ENCODE measurements at places on chromosomes 1 and 21. TPM values are rescaled to one million over a fixed set of nuclear protein-coding genes. Genes with fewer than 3 reads are reported as not detected.

The LYST gene
- 2.7 TPM for total RNA-seq

DNA sequence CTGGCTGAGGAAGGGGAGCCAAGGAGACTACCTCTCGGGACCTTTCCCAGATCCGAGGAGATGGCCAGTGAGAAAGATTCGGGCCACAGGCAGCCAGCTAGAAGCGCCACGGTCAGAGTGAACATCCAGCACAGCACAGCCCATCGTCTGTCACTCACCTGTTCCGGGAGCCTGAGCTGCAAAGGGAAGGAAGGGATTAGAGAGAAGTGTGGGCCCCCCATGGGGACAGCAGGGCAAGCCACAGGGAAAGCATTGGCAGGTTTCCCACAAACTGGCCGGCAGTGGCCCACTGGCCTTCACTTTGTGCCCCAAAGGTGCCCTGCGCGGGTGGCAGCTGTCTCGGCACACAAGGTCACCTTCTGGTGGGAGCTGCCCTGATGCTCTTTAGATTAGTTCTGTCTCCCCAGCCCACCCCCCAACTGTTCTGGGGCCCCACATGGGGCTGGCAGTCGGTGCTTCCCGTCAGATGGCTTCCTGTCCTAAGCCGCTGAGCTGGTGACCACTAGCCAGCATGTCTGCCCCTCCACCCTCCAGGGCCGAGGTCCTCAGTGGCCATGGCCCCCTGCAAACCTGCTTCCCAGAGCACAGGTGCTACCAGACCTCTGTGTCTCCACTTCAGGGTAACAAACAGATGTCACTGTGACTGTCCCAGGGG, 56.7 kb downstream of the LACTBL1 start:
- H3K4me1 ChIP-seq, result no peaks in the 10 kb centered on the region
- H3K27me3 ChIP-seq, result peaks cover 26% of the 10 kb centered on the region
- H3K4me3 ChIP-seq, result no peak overlapping the region
- no peak overlapping the region for H3K27ac ChIP-seq
- DNase-seq, result no peak

DNA sequence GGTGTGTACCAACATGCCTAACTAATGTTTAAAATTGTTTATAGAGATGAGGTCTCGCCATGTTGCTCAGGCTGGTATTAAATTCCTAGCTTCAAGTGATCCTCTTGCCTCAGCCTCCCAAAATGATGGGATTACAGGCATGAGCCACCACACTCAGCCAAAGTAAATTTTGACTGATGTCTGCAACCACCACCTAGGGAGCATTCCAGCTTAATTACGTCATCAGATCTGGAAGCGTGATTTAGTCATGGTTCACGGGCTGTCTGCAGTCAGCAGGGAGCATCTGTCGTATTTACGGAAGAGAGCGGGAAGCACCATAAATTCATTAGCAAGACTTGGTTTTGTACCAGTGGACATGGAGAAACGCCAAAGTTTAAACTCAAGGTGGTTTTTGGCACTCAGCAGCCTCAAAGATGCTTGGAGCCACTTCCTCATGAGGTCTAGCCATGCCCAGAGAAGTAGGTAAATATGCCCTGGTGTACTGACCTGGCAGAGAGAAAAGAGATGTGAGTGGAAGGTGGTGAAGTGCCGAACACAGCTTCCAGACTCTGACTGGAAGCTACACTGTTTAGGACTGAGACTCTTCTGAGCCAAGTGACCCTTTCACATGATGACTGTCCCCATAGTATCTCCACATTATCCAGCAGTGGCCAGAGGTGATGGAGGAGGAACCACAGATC, 60.8 kb upstream of the SLC35F3 start:
- no peaks in the 10 kb centered on the region for H3K27me3 ChIP-seq
- H3K27ac ChIP-seq, result no peak overlapping the region

The CD1B gene
- not detected for total RNA-seq

- H3K27ac ChIP-seq, result no peak overlapping the region
- H3K4me3 ChIP-seq, result peak overlapping the region; percentile 91
- H3K27me3 ChIP-seq, result no peaks in the 10 kb centered on the region
- DNase-seq, result no peak
- 0 out of 2 replicates have a peak, but pooled peaks cover 1% of the 10 kb centered on the region for H3K36me3 ChIP-seq
These were observed 1.6 kb downstream of the DPH2 start for GRCh38 chr1:43971336-43971980.

DNA sequence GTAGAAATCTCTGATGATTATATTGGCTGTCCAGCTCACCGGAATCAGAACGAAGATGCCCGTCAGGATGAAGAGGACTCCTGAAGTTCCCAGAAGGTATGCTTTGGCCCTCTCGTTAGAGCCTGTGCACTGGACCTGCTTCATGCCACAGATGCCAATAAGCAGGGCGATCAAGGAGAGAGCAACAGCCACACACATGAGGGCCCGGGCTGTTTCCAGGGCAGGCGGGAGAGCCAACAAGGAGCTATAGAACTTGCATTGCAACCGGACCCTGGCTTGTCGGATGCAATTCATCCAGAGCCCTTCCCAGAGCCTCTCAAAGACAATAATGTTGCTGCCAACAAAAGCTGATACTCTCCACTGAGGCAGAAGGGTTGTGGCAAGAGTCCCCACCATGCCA, 434 bp downstream of the CLDN17 start:
- no peaks in the 10 kb centered on the region for H3K4me1 ChIP-seq
- no peaks in the 10 kb centered on the region for H3K36me3 ChIP-seq
- DNase-seq, result no peak
- H3K4me3 ChIP-seq, result no peak overlapping the region
- H3K27me3 ChIP-seq, result no peaks in the 10 kb centered on the region

The LEMD1 gene
- 2.3 TPM for total RNA-seq

The KCNA3 gene
- not detected for total RNA-seq

- H3K4me3 ChIP-seq, result no peak overlapping the region
- peak; percentile 98 for DNase-seq
- H3K27me3 ChIP-seq, result no peaks in the 10 kb centered on the region
- peak overlapping the region; percentile 88 for H3K27ac ChIP-seq
These were observed 154.2 kb downstream of the EIF4G3 start for GRCh38 chr1:21022279-21023040.

DNA sequence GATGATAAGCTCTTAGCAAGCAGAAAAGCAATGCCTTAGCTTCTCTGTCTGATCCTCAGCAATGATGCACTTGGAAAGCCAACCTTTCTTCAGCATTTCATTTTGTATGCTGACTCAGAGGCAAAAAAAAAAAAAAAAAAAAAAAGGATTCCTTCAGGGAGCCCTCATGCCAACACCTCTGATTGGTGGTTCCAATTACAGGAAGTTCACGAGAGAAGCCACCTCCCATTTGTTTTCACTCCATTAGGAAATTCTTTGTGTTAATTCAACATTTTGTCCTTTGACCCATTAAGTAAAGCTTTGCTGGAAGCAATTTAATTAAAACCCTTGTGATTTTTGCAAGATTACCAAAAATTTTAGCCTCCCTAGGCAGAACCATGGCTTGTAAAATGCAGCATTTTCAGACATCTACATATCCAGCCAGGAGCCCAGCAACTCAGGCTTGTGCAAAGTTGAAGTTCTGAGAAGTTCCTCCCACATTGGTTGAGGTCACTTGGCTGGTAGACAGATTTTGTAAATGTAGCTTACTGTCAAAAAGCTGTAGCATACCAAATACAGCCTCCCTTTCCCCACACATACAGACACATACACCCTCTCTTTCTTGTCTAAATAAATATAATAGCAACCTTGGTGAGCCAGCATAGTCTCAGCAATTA, 27.1 kb upstream of the VTCN1 start:
- no peaks in the 10 kb centered on the region for H3K27me3 ChIP-seq
- no peak overlapping the region for H3K27ac ChIP-seq
- DNase-seq, result no peak
- no peaks in the 10 kb centered on the region for H3K36me3 ChIP-seq

DNA sequence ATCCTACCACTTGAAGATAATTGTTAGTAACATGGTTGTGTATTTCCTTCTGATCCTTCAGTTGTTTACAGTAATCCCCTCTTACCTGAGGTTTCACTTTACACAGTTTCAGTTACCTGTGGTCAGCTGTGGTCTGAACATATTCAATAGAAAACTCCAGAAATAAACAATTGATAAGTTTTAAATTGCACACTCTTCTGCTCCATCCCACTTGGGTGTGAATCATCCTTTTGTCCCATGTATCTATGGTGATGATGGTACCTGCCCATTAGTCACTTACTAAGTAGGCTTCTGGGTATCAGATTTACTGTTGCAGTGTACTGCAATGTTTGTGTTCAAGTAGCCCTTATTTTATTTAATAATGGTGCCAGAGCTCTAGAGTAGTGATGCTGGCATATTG, 62.5 kb downstream of the OSBPL9 start:
- 0 out of 3 replicates have a peak, but pooled peaks cover 3% of the 10 kb centered on the region for H3K36me3 ChIP-seq
- DNase-seq, result no peak
- no peak overlapping the region for H3K27ac ChIP-seq
- no peak overlapping the region for H3K4me3 ChIP-seq
- no peaks in the 10 kb centered on the region for H3K27me3 ChIP-seq

The TMCC2 gene
- total RNA-seq, result 0.21 TPM

The TPR gene
- 81.7 TPM for total RNA-seq

GRCh38 chr1:145918992-145919939, 749 bp upstream of the PEX11B start:
- no peaks in the 10 kb centered on the region for H3K27me3 ChIP-seq
- peak; percentile 56 for DNase-seq
- peaks cover 9% of the 10 kb centered on the region for H3K36me3 ChIP-seq

DNA sequence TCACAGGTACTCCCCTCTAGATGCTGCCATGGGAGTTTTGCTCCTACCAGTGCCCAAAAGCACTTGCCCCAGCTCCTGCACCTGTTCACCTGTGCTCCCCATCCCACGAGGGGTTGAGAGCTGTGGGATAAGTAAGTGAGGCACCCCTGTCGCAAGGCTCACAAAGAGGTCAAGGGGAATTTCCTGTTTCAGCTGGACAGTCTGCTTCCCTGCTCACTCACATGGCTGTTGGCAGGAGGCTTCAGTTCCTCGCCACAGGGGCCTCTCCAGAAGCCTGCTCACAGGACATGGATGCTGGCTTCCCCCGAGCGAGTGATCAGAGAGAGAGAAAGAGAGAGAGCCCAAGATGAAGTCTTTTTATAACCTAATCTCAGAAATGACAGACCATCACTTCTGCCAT, 8.7 kb upstream of the NCMAP start:
- H3K4me3 ChIP-seq, result no peak overlapping the region
- no peak overlapping the region for H3K27ac ChIP-seq
- no peaks in the 10 kb centered on the region for H3K27me3 ChIP-seq
- no peak for DNase-seq

DNA sequence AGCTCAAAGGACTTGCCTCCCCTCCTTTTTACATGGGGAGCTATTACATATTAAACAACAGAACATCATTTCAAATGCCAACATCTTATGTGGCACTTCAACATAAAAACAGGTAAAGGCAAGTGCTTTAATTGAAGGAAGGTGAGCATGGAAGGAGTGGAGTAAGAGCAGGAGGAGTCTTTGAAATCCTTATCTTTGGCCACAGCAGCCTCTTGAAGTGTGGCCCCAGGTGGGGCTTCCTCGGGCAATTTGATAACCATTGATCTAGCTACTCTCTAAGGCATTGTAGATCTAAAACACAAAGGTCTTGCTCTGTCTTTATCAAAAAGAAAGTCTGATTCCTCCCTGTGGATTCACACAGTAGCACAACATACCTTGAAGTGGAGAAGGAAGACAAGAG, 70.9 kb upstream of the PPP2R5A start:
- no peak overlapping the region for H3K27ac ChIP-seq
- peaks cover 20% of the 10 kb centered on the region for H3K4me1 ChIP-seq
- DNase-seq, result no peak
- H3K36me3 ChIP-seq, result no peaks in the 10 kb centered on the region
- H3K27me3 ChIP-seq, result peaks cover 8% of the 10 kb centered on the region

DNA sequence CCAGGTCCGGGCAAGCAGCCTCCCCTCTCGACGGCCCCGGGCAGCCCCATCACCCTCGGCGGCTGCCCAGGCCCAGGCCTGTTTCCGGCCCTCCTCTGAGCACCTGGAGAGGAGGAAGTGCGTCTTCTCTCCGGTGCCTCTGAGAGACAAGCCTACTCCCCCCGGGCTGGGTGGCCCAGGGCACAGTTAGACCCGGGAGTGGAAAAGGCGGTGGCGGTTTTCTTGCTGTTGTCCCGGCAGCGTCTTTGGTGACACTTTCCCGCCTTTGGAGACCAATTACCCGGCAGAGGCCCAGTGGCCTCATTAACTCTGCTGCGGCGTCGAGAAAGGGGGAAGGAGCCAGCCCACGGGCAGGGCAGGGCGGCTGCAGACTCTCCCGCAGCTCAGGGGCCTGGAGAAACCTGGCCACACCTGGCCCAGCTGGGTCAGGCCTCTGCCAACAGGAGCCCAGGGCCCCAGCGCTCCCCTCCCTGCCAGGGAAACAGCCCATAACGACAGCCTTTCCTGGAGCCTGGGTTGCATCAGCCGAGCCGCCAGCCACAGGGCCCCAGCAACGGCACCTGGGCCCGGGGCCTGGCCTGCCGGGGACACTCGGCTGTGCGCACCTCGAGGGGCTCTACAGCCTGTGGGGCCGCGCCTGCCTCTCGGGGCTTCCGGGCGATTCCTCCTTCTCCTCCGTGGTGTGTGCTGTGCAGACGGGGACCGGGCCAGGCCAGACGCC, 28.4 kb upstream of the C1orf159 start:
- peaks cover 10% of the 10 kb centered on the region for H3K4me1 ChIP-seq
- H3K27ac ChIP-seq, result no peak overlapping the region
- H3K4me3 ChIP-seq, result no peak overlapping the region
- no peak for DNase-seq
- H3K36me3 ChIP-seq, result no peaks in the 10 kb centered on the region
